Activated CD8-positive, alpha-beta memory T cell treated with anti-CD3 and anti-CD28 coated beads for 24 hours (primary cell): ENCODE measurements at places on chromosomes 11 and 22.

- peak; percentile 59 for DNase-seq
Observed at GRCh38 chr11:61332281-61332796, 566 bp downstream of the DDB1 start.

GRCh38 chr11:133903056-133903455 lies 53.7 kb downstream of the IGSF9B start:
- DNase-seq = peak; percentile 47

GRCh38 chr11:12017865-12018453 lies 9.5 kb upstream of the DKK3 start:
- no peak for DNase-seq

DNA sequence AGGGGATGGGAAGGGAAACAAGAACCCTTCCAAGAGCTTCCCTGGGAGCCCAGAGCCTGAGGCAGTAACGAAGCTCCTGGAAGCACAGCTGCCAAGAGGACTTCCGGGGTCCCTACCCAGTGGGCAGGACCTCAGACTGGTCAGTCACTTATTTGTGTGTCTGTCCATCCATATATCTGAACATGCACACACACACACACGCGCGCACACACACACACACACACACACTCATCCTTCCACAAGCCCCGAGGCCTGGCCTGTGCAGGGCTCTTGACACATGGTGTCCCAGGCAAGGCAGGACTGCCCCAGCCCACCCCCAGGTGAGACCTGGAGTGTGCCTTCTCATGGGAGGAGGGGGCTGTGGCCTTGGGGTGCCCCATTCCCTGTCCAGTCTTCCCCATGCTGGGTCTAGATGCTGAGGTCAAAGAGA lies 44.9 kb downstream of the IGLL5 start:
- no peak for DNase-seq

- DNase-seq = no peak
Observed at GRCh38 chr11:110524238-110524637, 94.5 kb downstream of the FDX1 start.

DNA sequence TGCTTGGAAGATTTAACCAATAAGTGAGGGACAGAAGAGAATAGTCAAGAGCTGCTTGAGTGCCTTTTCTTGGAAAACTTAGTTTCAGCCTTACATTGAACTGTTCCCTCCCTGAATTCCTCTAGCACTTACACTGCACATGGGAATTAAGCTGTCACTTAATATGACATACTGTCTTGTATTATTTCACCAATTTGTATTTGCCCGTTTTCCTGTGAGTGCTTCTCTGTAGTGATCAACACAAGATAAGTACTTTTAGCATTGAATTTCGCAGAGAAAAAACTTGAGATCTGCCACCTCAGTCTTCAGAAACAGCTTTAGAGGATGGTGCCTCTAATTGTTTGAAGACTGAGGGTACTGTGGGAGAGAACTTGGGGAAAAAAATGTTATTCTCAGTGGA lies 3.7 kb downstream of the SPCS2 start:
- DNase-seq = no peak

DNA sequence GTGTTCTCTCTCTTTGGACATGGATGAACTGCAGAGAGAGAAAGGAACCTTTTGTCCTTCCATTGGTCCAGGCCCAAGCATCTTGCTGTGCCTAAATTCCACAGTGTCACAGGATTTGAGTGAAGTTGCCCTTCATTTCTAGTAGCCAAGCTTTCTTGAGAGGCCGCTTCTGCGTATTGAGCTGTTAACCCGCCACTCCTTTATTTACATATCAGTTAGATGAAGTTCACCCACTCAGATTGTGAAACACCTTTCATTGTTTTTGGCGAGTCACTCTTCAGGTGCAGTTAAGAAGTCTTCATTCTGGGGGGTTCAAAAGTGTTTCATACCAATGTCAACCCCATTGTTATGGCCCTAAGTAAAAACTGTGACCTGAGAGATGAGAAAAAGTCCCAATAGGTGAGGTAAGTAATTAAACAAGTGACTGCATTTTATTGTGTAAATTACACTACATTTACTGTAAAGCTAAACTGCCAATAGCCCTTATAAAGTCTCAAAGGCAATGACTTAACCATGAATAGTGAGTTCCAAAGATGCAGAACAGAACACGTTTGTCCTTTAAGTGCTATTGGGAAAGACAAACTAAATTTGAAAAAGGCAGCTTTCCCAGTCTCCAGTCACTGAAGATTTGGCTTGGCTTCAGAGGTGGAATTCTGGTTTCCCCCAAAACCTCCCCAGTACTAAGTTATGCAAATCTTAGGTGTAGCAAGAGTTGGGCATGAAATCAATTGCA lies 61.0 kb downstream of the APIP start:
- DNase-seq = no peak
